COLO829 (cell line): ENCODE measurements at places on chromosomes 4 and X.

- no peak for DNase-seq
Observed at GRCh38 chr4:69710580-69710979, 49.8 kb downstream of the SULT1B1 start.

GRCh38 chrX:147602176-147602696, 309.5 kb upstream of the FMR1 start:
- DNase-seq: no peak

DNA sequence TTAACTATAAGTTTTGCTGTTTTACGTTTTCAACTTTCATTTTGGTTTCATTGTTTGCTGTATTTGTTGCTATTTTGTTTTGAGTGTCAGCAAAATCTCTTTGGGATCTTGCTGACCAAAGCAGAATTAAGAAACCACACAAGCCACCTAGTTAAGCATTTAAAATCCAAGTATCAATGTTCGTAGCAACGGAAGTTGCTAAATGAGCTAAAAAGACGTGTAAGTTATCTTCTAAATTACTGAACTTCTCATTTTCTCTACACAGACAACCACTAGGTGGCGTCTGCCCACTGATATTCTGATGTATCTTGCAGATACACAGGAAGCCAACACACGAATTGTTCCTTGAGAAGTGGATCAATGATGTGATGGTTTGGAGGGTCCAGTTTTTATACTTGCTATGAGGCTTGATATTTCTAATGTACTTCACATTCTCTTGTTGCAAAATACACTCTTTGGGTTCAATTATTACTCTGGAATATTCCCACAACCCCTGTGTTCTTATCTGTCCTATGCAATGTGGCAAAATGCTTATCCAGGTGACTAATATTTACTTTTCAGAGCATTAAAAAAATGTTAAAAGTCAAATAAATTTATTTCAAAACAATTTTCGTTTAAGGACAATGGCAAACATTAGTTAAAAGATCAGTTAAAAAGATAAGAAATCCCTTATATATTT, 250.5 kb downstream of the TECRL start:
- peak; percentile 76 for DNase-seq

GRCh38 chr4:165612936-165613335, 234.1 kb downstream of the CPE start:
- DNase-seq: no peak
